ENCODE measurements at places on chromosomes 1 and 21.

DNA sequence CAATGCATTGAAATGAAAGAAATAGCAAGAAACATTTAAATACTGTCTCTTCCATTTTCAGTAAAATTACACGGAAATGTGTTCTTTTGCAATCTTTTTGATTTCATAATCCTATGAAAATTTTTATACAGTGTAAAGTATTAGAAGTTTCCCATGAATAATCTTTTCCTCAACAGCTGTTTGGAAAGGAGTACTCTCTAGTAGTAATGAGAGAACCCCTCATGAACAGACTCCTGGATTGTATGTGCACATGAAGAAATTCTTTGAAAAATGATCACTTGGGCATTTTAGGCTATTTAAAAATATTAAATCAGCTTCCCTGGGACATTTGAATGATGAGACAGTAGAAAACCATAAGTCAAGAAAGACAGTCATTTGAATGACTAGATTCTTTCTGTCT, 64.4 kb downstream of the LHX9 start:
- peak; percentile 49 for DNase-seq

DNA sequence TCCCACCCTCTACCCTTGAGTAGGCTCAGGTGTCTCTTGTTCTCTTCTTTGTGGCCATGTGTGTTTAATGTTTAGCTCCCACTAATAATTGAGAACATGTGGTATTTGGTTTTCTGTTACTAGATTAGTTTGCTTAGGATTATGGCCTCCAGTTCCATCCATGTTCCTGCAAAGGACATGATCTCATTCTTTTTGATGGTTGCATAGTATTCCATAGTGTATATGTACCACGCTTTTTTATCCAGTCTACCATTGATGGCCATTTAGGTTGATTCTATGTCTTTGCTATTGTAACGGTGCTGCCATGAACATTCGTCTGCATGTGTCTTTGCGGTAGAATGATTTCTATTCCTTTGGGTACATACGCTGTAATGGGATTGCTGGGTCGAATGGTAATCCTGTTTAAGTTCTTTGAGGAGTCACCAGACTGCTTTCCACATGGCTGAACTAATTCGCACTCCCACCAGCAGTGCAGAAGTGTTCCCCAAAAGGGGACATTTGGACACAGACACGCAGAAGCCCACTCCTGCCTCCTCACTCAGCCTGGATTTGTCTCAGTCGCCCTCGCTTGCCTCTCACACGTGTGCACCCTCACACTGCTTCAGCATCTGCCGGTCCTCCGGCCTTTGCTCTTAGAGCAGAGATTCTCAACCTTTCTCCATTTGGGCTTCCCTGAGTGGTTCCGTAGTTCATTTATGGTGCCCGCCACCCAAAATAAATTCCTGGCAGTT, 3.7 kb downstream of the MX2 start:
- no peak for DNase-seq

DNA sequence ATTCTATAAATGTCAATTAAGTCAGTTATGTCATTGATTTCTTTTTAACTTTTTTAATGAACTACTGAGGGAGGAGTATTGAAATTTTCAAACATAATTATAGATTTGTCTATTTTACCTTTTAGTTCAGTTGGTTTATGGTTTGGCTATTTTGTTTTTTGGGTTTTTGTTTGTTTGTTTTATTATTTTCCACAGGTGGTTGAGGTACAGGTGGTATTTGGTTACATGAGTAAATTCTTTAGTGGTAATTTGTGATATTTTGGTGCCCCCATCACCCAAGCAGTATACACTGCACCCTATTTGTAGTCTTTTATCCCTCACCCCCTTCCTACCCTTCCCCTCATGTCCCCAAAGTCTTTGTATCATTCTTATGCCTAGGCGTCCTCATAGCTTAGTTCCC, 9.5 kb downstream of the TDRD5 start:
- no peak for DNase-seq

DNA sequence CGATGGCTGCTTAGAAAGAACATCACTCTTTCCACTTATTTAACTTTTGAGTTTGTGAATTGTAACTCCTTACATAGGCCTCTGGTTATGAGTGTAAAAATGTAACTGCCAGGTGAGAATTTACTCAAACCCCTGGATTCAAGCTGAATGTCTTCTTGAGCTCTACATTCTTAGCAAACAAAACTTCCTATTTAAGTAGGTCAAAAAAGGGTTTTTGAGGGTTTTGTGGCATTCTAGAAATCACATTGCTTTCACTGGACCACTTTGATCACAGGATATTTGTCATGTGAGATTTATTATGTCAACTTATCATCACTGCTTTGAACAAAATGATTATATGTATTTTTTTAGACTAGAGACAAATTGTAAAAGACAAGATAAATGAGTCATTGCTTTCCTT, 5.7 kb downstream of the IL23R start:
- no peak for DNase-seq

DNA sequence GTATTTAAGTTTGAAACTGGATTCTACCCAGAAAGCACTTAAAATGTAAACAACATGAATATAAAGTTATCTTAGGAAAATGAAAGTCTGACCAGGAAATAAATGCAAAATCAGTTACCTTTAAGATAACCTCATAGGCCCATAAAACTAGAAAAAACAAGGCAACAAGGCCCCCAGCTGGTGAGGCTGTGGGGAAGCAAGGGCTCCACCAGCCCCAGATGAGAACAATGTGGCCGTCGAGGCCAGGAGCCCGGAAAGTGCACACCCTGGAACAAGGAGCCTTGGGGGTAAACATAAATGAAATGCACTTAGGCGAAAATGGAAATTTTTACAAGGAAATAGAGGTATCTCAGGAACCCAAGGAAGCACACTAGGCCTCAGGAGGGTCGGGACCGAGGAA, 37.9 kb upstream of the BMP8B start:
- DNase-seq, result no peak

DNA sequence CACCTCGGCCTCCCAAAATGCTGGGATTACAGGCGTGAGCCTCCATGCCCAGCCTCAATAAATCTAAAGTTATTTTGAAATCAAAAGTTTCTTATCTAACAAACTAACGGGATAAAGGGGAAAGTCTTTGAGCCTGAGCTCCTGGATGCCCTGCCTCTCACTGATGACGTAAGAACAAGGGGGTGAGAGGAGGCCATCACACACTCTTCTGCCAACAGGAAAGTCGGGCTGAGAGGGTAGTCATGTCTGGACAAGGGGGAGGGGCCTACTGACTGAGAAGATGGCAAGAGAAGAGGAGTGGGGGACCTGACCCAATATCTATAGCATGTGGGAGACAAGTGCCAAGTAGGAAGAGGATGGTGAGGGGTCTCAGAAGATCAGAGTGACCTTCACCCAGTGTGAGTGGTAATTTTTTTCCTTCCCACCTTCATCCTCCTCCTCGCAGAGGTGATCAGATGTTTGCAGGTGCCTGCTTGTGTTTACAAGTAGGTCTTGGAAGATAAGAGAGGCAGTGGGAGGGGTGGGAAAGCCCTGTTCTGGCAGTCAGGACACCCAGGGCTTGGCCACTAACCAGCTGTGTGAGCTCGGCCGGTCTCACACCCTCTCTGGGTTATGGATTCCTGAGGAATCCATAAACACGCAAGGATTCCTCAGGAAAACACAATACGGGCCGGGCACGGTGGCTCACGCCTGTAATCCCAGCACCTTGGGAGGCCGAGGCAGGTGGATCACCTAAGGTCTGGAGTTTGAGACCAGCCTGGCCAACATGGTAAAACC, 9.6 kb downstream of the UQCRHL start:
- DNase-seq, result no peak

GRCh38 chr1:210236840-210237409, 4.3 kb downstream of the SERTAD4 start:
- peak; percentile 62 for DNase-seq

DNA sequence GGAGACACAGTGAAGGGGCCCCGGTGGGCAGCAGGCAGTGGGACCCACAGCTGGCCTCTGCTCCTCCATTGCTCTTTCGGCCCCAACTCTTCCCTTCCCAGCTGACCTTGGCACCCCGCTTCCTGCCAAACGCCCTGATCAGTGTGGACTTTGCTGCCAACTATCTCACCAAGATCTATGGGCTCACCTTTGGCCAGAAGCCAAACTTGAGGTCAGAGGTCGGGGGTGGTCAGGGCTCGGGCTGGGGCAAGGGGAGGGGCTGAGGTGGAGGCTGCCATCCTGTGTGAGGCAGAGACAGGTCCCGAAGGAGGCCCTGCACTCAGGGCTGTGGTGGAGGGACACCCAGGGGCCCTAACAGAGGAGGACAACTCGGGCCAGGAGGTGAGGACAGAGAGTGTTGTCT, 13.7 kb downstream of the PODN start:
- DNase-seq, result no peak

DNA sequence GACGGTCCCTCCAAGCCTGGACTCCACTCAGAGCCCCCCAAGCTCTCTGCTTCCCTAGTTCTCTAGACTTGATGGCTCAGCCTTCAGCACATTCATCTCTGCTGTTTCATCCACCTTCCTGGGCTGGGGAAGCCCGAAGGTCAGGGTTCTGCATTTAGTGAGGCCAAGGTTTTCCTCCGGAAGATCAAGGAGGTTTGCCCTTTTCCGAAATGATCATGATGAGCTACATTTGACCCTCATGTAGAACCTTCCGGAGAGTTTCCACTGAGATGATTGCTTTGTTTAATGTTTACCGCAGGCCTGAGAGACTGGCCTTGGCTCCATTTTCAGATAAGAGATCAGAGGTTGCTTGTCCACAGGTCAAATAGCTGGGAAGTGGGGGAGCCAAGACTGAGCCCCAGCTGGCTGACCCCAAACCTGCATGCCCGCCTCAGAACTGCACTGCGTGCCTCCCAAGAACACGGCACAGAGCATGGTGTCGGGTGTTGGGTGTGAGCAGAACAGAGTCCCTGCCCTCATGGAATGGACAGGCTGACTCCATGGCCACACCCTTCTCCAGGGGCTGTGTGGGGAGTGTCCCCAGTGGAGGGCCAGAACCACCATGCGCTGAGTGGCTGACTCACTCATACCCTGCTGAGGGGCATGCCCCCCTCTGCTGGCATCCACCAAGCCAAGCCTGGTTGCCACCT, 200.8 kb upstream of the TMEM51 start:
- DNase-seq, result no peak

- DNase-seq, result no peak
Observed at GRCh38 chr1:235063068-235063765, 65.4 kb downstream of the TOMM20 start.

- DNase-seq, result no peak
Observed at GRCh38 chr1:110544753-110545152, 25.8 kb upstream of the KCNA10 start.

DNA sequence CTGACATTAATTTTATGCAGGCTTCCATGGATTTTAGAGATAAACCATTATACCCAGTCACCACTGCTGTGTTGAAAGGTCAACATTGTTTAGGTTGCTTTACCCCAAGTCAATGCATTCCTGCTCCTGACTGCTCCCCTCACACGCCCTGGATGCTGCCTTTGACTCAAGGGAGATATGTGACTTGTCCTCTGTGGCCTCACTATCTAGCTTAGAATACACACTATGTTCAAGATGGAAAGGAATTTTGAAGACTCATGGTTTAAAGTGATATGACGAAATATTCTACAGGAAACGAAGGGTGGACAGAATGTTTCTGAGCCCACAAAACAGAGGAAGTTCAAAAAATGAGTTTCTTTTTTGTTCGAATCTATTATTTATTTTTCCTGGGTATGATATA, 170.4 kb upstream of the NR5A2 start:
- DNase-seq, result no peak

DNA sequence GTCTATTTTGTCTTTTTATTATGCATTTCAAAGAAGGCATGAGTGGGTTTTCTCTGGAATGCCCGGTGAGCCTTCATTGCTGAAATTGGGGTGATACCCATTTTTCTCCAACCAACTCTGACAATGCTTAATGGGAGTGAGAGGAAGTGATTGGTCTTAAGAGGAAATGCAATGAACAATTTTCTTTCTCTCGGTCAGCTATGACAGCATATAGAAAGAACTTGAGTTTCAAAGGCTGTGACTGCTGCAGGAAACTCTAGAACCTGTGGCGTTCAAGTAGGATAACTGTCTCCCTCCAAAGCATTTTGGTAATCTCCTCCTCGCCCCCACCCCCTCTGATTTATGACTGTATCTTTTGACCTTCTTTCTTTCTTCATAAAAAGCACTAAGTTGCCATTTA, 155.9 kb downstream of the LYPLAL1 start:
- DNase-seq, result no peak

- no peak for DNase-seq
Observed at GRCh38 chr1:210482945-210483617, 154.4 kb downstream of the HHAT start.

GRCh38 chr1:244150071-244150470, 99.0 kb downstream of the ZBTB18 start:
- no peak for DNase-seq

- DNase-seq, result no peak
Observed at GRCh38 chr1:39949891-39950290, 5.1 kb upstream of the MFSD2A start.

DNA sequence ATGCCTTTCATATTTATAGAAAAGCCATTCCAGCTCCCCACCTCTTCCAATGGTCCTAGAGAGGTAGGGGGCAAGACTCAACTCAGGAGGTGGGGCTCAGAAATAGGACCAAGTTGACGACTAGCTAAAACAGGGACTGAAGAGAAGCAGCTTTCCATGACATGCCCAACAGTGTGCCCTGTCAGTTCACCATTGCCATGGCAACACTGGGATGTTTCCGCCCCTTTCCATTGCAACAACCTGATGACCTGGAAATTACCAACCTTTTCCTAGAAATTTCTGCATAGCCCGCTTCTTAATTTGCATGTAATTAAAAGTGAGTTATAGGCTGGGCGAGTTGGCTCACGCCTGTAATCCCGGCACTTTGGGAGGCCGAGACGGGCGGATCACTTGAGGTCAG, 22.4 kb upstream of the INTS3 start:
- DNase-seq, result no peak

- no peak for DNase-seq
Observed at GRCh38 chr1:17297991-17298390, 10.0 kb upstream of the PADI4 start.

DNA sequence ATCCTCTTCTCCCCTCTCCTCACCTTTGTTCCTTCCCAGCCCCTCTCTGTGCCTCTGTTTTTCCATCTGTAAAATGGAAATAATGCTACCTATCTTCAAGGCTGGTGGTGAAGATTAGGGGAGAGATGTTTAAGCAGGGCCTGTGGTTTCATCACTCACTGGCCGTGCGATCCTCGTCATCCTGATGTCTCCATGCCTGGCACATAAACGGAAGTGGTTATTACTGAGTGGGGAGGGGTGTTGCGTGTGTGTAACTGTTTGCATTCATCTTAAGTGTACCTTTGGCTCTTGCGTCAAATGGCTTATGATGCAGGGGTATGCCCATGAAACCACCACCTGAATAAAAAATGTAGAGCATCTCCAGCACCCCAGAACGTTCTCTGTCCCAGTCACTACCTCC, 17.2 kb upstream of the C1QA start:
- DNase-seq, result no peak

Data from fibroblast of skin of left biceps (primary cell).